Posterior cingulate gyrus (tissue), 11 donors: ENCODE measurements at places on chromosomes 5 and 9.

GRCh38 chr9:15498246-15498995 lies 12.3 kb downstream of the PSIP1 start:
- no peak for DNase-seq

GRCh38 chr9:37775216-37775919 lies 9.5 kb downstream of the EXOSC3 start:
- no peak for DNase-seq

DNA sequence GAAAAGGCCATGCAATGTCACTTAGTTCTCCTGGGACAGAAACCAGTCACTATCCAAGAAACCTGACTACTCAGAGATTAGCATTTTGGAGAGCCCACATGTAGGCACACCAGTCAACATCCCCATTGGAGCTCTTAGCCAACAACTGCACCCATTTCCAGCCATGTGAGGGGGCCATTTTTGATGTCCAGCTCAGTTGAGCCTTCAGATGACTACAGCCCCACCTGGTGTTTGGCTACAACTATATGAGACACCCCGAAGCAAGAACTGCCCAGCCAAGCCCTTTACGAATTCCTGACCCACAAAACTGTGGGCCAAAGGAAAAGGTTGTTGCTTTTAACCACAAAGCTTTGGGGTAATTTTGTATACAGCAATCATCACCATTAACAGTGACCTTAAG lies 300.1 kb downstream of the ASTN2 start:
- DNase-seq = no peak

DNA sequence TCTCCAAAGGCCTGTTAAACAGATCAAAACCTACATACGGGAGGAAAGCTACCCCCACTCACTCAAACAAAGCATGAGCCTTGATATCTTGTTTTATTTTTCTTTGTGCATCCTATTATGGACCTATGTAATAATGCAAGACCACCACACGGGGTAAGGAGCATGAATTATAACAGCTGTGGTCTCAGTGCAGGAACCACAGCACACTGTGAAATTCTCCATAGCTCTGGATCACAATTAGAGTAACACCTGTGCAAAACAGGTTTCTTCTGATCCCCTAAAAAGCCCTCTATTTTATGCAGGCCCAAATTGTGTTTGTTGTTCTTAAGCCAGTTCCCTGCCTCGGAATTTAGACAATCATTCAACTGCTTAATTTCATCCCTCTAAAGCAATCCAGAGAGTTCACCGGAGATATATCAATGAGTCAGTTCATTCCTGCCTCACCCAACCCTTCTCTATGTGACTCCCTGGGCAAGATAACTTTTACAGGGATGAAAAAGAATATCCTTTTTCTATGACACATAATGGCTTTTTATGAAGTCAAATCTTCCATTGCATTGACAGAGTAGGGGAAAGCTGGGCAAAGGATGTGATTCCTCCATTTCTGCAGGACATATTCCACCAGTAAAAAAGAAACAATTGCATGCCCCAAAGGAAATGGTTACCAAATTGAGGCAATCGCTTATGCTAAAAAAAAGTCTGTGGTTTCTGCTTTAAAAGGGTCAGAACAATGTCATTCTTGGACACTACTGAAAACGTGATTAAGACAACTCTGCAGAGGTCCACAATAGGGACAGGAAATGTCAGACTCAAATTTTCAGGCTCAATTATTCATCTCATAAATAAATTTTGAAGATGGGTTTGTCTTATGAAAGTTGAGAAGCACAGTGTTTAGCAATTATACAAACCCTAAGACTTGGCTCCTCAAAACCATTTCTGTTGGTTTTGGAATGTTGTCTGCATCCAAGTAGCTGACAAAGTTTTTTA lies 41.6 kb upstream of the FST start:
- DNase-seq = no peak

DNA sequence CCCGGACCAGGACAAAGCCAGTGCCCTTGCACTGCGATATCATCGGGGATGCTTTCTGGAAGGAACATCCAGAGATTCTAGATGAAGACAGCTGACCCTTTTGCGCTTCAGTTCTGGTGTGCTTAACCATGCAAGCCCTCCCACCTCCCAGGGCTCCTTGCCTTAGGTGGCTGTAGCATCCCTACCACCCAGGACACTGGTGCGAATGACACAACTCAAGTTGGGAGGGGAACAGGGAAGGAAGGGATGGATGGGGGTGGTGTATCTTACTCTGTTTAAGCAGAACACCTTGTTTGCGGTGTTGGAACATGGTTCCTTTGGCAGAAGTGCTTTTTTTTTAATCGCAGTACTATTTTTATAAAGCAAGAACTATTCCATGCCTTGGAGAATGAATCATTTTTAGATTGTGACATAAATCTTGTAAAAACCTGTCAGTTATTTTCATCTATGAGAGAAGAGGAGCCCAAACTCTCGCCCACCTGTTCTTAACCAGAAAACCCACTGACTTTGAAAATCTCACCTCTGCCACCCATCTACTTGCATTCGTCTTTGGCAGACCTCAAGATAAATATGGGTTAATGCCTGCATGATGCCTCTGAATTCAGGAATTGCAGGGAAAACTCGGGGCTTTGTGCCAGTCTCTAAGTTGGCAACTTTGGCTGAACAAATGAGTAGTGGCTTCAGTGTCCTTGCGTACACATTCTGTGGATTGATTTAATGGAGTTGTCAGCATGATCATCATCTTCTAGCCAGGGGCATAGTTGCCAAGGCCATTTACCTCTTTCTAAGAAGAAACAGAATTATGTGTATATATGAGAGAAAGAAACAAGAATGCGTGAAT lies 3.9 kb upstream of the LSM11 start:
- DNase-seq = no peak

DNA sequence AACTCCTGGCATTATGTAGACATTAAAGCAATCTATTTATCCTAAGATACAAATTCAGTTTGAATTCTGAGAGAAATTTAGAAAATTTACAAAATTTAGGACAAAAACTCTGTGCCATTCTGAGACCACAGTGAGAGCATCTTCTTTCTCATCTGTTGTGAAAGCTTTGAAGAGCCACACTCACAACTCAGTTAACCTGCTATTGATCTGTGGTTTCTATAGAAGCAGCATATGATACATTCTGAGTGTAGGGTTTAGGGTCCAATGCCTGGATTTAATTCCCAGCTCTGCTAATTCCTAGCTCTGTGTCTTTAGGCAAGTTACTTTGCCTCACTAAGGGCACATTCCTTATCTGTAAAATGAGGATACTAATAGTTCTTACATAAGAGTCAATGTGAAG lies 21.6 kb downstream of the CAST start:
- no peak for DNase-seq

DNA sequence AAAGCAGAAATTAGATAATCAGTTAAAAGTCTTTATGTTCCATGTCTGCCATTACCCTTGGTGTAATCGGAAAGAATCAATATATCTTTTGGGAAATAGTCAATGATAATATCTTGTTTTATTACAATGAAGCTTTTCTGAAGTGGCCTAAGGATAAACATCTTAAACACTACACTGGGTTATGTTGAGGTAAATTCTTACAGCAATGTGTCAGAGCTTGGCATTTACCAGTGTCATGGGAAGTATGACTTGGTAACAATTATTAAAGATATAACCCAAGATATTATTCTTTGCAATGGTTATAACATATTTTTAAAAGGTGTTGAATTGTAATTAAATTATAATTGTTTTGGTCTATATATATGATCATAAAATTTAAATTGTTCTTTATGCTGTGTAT lies 84.7 kb downstream of the CFAP95 start:
- no peak for DNase-seq

- DNase-seq = no peak
Observed at GRCh38 chr5:73733219-73733618, 107.2 kb downstream of the ARHGEF28 start.

GRCh38 chr9:80649496-80649895 lies 1039.9 kb downstream of the TLE1 start:
- no peak for DNase-seq

DNA sequence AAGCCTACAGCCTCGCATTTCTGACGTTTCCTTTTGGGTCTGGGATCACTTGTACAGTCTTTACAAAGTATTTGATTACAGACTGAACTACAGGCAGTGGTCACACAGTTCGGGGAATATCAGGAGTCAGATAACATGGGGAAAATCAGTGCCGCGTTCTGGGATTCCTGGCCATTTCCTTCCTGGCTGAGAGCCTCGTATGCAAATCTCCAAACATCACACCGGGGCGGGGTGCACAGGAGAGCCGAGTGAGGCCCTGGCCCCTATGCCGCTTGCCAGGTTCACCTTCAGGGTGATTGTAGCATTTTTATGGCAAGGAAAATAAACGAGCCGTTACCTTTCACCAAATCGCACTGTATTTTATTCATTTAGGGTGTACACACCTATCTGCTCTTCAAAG lies 29.6 kb upstream of the SLC9A3 start:
- DNase-seq = no peak

DNA sequence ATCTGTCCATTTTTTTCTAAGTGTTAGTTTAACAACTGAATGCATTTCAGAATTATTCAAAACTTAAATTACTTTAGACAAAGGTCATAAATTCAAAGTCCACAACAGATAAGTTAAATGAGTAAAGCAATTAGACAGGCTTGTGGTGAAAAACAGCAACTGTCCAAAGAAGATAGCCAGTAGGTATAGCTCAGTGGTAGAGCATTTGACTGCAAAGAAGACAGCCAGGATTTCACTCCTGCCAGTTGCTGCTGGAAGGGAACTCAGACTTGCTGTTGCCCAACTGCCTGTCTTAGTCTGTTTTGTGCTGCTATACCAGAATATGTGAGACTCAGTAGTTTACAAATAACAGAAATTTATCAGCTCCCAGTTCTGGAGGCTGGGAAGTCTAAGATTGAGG lies 10.0 kb downstream of the FANCC start:
- no peak for DNase-seq

- no peak for DNase-seq
Observed at GRCh38 chr5:170330568-170331054, 33.0 kb upstream of the LCP2 start.

DNA sequence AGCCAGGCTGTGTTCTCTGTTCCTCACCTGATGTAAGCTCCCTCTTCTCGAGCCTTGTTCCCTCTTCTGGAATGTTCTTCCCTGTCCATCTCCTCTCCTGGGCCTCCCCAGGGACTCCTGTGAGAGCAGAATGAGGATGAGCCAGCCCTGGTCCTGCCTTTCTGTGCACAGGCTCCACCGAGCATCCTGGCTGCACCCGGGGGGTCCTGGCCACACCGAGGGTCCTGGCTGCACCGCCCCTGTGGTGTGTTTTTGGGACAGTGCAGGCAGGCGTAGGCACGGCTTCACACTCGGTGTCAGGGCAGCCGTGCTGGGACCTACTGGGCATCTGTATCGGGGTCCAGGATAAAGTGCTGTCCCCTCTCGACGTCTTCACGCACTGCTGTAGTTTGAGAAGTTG lies 17.8 kb downstream of the FBXW5 start:
- DNase-seq = no peak

DNA sequence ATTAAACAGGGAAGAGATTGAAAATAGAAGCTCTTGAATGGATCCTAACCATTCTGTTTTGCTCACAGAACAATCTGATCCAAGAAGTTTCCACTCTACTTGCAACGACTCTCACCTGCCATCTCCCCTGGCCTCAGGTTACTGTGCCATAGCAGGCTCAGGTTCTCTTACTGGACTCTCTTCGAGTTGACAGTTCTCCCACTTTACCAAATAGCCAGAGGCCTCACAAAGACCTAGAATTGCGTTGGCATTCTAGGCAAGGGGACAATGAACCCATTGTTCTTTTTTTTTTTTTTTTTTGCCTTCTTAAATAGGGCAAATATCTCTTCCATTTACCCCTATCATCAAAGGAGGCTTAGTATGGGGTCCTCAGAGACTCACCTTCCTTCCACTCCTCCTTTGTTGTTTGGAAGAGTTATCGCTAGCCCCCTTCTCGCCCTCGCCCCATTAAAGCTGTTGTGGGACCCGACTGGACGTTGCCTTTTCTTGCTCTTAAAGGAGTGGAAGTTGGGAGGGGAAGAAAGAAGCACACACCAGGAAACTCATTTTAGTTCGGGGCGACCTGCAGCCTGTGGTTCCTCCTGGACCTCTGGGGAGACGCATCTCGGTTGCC lies 688 bp upstream of the PLPPR1 start:
- DNase-seq = no peak

GRCh38 chr5:64690417-64691151 lies at the start of gene SHISAL2B:
Gene SHISAL2B (plus strand): TSS chr5:64690503. CDS start chr5:64690624, 121 bp downstream.
- peak; percentile 14 for DNase-seq

- DNase-seq = no peak
Observed at GRCh38 chr9:34246453-34246852, 67.6 kb downstream of the UBAP1 start.

DNA sequence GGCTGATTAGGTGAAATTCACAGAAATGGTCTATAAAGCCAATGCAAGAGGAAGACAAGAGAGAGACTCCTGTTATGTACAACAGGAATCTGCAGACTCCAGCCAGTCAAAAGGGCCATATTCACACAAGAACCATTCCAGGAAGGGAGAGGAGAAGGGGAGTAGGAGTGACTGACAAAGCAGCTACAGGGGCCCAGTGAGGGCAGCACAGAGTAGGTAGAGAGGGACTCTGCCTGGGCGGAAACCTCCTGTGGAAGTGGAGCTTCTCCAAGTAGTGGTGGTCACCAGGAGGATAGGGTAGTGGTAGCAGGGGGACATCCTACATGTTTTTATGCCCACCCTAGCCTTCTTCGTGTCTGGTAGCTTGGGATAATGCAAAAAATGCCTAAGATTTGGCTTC lies 667.3 kb downstream of the ACTL7B start:
- DNase-seq = no peak

GRCh38 chr5:2690293-2690692 lies 61.2 kb downstream of the IRX2 start:
- no peak for DNase-seq

GRCh38 chr5:32794086-32794485 lies 83.0 kb downstream of the NPR3 start:
- DNase-seq = no peak

- DNase-seq = no peak
Observed at GRCh38 chr5:81803812-81804211, 52.9 kb upstream of the SSBP2 start.

DNA sequence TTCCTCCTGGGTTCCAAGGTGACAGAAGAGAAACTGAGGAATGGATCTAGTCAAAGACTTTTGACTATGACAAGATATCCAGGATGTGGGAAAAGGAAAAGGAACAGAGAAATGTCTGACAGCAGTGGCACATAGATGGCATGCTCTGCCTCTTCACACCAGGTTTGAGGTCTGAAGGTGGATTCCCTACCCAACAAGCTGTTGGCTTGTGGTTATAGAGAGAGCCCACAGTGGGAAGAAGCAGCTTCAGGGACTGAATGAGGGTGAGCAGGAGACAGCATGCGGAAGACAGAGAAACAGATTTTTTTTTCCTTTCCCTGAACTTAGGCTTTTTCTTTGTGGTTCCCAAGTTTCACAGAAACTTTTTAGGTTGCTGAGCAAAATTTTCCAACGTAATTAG lies 20.6 kb downstream of the IFNW1 start:
- no peak for DNase-seq
